ENCODE measurements at places on chromosomes 5 and 9.
A peak's percentile ranks its signal among the peaks of the same experiment; 100 is the strongest.

GRCh38 chr9:90038763-90039162 lies 434.0 kb downstream of the GADD45G start:
- no peak for DNase-seq

- no peak for DNase-seq
These were observed 73.2 kb downstream of the SH3PXD2B start for GRCh38 chr5:172380987-172381643.

DNA sequence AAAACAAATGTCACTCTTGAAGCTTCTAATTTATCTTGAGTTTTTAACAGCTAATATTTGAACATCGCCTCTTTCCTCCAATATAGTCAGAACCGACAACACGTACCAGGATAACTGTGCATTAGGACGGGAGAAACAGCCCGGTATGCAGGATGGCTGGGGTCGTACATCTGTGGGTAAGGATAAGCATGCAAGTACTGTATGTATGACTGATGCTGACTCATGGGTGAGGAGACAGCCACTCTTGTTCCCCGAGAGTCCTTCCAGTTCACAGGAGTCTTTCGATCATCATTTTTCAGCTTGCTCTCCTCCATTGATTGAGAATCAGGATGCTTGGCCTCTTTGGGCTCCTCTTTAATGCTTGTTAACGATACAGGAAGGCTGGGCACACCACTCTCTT lies 102.3 kb downstream of the ZNF608 start:
- no peak for DNase-seq

DNA sequence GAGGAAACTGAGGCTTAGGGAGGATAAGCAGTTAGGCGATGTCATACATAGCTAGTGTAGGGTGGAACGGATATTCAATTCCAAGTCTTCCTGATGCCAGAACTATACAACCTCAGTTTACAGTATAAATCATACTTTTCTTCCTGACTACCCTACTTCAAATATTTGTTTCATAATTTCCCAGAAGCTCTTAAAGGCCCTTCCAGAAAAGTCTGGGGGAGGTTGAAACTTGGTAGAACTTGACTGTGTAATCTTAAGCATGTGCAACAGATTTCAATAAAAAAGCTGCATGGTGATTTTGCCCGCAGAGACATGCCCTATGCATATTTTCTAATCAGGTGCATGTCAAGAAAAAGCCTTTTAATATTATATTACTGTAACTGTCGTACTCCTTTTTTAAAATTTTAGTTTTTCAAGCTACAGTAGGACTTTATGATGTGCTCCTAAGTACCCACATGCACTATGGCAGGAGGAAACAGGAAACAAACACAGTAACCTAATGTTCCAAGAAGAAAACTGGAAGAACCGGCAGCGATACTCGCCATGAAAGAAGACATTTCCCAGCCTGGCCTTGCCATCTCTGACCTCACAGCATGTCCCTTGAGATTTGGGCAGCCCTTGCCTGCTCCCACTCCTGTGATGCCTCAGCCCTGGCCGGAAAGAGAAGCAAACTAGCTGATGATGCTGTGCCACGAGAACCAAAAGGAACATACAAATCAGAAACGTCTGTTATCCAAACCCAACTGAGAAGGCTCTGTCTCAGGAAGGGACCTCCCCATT lies 266.0 kb downstream of the EFNA5 start:
- DNase-seq: no peak

GRCh38 chr5:68343421-68343826 lies 127.9 kb downstream of the PIK3R1 start:
- DNase-seq: peak; percentile 51

DNA sequence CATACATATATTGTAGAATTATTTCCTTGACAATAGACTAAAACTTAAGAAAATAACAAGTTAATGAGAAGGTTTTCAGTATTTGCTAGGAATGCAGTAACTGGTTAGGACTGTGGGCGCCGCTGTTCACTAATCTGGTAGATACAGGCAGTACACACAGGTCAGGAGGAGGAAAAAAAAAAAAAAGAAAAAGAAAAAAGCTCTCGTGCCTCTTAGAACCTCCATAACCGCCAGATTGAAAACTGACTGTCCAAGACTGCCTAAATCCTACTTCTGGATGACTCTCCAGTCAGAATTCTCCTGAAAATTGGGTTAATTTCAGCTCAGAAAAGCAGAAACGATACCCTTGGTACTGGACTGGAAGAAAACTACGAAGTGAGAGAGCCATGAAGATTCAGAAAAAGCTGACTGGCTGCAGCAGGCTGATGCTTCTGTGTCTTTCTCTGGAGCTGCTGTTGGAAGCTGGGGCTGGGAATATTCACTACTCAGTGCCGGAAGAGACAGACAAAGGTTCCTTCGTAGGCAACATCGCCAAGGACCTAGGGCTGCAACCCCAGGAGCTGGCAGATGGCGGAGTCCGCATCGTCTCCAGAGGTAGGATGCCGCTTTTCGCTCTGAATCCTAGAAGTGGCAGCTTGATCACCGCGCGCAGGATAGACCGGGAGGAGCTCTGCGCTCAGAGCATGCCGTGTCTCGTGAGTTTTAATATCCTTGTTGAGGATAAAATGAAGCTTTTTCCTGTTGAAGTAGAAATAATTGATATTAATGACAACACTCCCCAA lies at the start of gene PCDHGA1:
Gene PCDHGA1 (plus strand): TSS at position 216 of the 782 bp plus-strand sequence.
- no peak for DNase-seq

- DNase-seq: peak; percentile 84
These were observed at the start of gene CD14 for GRCh38 chr5:140633021-140633471. CD14 (minus strand) TSS chr5:140633175; CDS start chr5:140633071, 104 bp downstream.

All from trophoblast cell (in vitro differentiated cells and primary cell).